ENCODE measurements at places on chromosomes 7 and 10.

DNA sequence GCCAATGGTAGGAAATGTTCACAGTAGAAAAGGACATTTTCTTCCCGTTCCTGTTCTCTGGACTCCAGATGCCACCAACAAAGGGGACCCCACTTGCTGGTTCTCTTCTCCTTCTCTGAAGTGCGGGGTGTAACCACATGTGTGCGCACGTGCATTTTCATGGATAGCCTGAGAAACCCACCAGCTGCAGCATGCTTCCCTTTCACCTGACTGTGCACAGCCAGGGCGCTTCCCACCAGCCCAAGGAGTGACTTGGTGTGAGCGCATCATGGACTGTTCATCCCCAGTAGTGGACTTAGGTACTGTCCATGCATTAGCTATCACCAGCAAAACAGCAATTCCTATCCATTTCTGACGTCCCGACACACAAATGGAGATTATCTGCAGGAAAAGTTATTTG lies 29.6 kb upstream of the DPYSL4 start:
- DNase-seq, result no peak

DNA sequence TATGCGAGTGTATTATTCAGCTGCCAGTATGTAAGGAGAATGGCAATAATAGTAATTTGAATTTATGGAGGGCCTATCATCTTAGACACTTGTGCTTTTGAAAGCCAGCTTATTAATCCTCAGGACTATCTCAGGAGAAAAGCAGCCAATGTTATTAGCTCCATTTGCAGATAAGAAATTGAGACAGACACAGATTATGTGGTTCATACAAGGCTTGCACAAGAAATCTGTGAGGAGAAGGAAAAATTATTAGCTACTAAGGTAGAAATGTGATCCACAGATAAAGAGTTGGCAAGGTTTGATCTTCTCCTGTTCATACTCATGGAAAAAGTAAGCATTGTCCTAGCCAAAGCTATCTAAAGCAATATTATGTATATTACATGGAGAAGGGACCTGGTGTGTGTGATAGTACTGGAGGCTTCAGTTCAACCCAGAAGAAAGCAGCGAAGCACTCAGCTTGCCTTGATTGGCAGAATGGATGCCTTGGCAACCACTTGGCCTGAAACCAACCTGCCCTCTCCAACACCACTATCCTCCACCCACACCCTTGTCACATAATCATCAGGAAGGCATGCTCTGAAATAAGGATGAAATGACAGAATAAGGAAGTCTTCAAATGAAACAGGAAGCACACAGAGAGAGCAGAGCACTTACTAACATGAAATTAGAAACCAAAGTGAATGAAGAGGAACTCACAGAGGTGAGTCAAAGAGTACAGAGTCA lies 18.0 kb downstream of the MACC1 start:
- DNase-seq, result no peak

GRCh38 chr10:71746344-71747037 lies 26.8 kb downstream of the VSIR start:
- peak; percentile 38 for DNase-seq

DNA sequence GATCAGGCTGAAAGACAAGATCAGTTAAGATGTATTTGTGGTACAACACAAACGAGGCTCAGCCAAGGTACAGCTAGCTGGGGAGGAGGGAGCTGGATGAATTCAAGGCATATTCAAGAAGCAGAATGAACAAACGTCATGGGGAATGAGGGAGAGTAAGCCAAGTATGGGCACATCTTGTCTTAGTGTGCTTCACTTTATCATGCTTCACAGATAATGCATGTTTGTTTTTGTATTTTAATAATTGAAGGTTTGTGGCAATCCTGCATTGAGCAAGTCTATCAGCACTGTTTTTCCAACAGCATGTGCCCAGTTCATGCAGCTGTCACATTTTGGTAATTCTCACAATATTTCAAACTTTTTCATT lies 135.4 kb downstream of the HIBADH start:
- no peak for DNase-seq

DNA sequence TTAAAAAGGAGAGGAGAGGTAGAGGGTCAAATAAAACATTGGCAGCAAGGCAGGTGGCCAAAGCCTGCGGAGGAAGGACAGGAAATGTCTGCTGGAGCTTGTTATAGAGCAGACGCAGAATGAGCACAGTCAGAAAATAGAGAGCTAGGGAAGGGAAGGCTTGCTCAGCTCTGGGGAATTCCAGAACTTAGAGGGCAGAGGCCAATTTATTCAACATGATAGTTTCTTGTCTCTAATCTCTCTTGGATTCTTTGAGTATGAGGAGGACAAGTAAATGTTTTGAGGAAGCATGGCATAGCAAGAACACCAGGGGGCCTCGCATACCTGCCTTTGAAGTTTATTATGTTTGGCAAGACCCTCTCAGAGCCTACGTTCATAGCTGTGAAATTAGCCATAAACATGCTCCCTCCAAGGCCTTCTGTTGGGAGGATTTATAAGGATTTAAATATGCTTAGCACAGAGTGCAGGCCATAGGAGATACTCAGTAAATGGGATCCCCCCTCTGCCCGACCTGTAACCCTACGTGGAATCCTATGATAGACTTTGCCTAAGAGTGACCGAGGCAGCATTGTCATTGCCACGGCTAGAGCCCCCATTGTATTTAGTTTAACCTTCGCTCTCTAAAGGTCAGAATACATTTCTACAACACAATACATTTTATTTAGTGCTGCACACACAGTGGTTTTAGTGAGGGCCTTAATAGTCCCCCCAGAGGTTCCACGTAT lies 293.9 kb downstream of the CCDC3 start:
- peak; percentile 25 for DNase-seq

GRCh38 chr10:84588971-84589370 lies 260.6 kb downstream of the CCSER2 start:
- DNase-seq, result no peak

- no peak for DNase-seq
These were observed 226.3 kb downstream of the MGMT start for GRCh38 chr10:129693382-129693781.

DNA sequence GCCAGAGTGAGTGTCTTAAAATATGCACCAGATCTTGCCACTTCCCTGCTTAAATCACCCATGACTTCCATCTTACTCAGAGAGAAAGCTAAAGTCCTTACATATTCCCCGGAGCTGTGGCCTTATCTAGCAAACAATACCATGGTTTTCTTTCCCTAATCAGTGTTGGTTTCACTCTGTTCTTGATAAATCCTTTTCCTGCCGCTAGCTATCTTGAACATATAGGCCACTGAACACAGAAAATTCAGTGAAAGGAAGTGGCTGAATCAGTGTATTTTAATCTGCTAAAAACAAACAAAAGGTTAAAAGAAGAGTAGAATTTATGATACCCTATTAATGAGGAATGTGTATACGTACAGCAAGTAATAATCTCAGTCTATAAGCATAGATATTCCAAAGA lies 42.0 kb upstream of the JAZF1 start:
- no peak for DNase-seq

- no peak for DNase-seq
These were observed 23.4 kb downstream of the ZPBP start for GRCh38 chr7:50069613-50070012.

- no peak for DNase-seq
These were observed 5.4 kb upstream of the INPP5A start for GRCh38 chr10:132532179-132532578.

DNA sequence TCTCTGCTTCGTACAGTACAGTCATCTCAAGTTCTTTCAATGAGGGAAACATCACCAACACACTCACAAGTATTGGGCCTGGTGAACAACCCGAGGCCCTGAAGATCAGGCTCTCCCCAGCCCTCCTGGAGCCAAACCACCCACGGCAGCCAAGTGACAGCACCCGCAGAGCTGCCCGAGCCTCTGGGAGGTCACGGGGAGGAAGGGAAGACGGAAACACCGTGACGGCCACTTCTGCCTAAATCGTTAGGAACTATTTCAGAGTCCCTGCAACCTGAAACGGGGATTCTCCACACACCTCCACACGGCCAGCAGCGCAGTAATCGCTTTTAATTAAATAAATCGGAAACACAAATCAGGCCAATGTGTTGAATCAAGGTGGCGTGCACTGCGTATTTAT lies 222.6 kb downstream of the MAD1L1 start:
- DNase-seq, result no peak

- no peak for DNase-seq
These were observed 3.5 kb upstream of the ARL4A start for GRCh38 chr7:12683678-12684585.

DNA sequence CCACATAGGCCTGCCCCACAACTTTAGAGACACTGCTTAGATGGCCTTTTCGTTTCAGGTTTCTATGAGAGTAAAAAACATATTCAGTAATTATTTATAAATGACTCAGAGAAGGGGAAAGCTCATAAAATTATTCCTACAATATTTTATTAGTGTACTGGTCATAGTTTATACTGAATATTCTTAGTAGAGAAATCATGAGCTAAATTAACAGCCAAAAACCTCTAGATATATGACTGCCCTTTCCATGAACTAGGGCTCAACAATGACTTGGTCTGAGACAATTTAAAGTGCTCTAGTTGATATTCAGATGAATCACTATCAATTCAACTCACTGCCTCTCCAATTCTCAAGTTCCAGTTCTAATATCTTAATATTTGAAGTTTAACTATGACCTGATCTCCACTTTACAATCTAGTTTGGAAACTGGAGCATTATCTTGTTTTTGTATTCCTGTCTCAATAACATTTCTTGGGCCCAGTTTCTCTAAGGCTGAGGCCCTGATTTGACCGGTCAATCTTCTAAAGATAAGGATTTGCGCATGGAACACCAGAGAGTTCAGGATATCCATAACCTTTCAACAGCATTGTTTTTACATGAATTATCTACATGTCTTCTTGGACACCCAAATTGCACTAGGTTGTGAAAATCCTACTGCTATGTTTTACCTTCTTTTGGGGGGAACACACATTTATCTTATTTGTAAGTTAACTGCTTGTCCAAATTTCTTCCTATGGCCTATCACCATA lies 141.6 kb downstream of the DGKB start:
- DNase-seq, result no peak

GRCh38 chr7:50370884-50371283 lies 66.4 kb downstream of the IKZF1 start:
- no peak for DNase-seq

- DNase-seq, result no peak
These were observed 301.3 kb downstream of the PHTF2 start for GRCh38 chr7:78099715-78100394.

DNA sequence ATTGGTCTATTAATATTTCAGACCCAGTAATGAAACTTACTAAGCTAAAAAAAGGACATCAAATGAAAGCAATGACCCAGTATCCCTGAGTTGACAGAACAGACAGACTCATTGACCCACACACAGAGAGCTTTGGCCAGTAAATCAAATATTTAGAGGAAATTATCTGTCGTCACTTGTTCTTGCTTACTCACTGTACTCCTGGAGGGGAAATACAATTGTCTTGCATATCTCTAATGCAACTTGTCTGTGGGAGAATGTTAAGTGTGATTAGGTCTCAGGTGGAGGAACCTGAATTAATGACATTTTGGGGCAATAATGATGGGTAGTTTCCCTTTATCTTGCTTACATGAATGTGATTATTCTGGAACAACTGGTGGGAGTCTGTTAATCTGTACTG lies 80.4 kb downstream of the CUBN start:
- no peak for DNase-seq

DNA sequence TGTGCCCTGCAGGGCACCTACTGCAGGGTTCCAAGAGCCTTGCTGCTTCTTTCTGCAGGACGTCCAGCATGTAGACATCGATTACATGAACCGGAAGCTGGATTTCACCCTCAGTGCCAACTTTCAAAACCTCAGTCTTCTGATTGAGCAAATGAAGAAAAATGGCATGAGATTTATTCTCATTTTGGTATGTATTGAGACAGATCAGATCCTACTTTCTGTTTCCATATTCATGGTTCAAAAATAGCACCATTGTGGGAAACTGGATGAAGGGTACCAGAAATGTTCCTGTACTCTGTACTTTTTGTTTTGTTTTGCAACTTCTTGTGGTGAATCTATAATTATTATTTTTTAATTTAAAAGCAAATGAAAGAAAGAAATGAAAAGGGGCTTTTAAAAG lies 64.1 kb downstream of the MGAM2 start:
- DNase-seq, result no peak

DNA sequence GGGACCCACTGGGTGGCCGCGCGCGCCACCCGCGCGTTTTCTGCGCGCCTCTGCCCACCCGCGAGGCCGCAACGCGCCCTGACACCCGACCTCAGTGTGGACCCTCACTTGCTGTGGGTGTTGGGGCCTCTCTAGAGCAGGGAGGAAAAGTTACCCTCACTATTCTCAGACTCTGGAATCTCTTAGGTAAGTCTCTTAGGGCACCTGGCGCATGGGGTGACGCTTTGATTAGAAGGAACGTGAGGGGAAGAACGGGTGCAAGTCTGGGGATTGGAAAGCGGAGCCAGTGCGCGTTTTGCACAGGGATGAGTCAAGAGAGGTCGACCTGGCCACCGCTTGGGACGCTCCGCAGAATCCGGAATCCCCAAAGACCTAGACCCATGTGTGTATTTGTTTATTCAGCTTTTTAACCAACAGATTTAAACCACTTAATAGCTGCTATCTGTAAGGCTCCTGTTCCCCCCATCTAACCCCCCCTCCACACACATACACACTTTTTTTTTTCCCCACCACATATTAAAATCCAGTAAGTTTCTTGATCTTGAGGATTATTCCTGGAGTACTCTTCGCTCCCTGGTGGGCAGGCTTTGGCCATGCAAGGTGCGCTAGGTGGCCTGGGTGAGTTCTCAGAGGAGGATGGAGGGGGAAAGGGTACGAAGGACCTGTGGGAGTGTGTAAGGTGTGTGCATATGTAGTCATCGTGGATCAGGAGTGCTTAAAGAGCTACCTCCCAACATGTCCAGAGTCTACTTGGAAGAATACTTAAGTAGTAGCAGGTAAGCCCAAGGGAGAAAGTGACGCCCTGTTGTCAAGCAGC lies 169.1 kb upstream of the PPP1R3A start:
- no peak for DNase-seq

- no peak for DNase-seq
These were observed 18.1 kb upstream of the OIT3 start for GRCh38 chr10:72875250-72876055.

DNA sequence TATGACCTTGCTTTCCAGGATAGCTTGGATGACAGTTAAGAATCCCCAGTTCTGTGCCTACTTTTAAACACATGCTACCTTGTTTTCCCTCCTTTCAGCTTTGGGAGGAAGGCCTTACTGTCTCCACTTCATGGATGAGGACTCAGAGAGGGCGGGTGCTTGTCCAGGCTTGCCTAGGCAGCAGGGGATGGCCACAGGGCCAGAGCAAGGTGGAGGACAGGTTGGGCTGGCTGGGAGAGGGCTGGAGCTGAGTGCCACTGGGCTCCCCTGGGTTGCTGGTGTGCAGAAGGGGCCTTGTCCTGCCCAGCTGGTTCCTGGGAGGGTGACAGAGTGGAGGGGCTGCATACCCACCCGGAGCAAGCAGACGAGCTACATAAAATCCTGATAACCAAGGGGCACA lies 117.8 kb downstream of the GRK5 start:
- DNase-seq, result no peak

Data from stimulated activated CD4-positive, alpha-beta T cell treated with anti-CD3 and anti-CD28 coated beads, TNF-alpha, amount 100 ng/mL, for 24 hours (primary cell).